ENCODE measurements at places on chromosomes 7 and 10.

DNA sequence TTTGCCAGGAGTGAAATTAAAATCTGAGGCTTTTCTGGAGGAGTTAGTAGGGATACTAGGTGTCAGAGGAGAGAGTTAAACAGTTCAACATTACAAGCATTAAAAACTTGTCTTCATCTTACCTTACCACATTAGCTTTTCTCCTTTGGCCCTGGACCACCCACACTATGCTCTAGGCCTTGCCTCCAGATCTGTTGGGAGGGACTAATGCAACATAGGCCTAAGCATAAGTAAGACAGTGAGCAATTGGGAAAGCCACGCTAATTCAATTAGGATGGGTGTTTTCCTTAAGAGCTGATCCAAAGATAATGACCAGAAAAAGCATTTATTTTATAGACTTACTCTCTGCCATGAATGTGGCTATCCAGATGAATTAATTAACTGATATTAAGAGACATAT lies 158.9 kb downstream of the ELMO1 start:
- no peak for DNase-seq

DNA sequence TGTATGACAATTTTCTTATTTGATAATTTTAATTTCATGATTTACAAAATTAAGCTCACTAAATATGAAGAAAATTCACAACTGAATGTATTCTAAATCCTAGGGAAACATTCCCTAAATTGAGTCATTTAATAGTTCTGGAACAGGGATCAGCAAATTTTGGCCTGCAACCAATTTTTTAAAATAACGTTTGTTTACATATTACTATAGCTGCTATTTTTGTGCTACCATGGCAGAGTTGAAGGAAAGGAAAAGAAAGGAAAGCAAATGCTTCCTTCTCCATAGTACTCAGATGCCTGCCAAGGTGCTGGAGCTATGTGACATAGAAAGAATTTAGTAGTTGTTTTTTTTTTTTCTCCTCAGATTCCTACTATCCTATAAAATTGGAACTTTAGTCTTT lies 1307.7 kb upstream of the LRRTM3 start:
- no peak for DNase-seq

- DNase-seq = no peak
These were observed 21.0 kb upstream of the LRRC17 start for GRCh38 chr7:102891693-102892261.

DNA sequence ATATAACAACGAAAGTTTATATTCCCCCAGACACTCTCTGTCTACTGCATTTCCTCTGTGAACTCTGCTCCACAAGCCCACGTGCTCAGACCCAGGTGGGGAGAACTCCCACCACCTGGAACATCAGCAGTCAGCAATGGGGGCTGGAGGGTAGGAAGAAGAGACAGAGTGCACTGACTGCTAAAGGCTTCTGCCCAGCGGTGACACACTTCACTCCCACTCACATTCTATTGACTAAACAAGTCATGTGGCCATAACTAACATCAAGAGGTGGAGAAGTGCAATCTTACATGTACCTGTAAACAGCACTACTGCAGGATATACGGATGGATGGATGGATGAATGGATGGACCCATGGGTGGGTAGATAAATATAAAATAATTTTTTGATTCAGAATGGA lies 122.2 kb downstream of the MPP7 start:
- no peak for DNase-seq

DNA sequence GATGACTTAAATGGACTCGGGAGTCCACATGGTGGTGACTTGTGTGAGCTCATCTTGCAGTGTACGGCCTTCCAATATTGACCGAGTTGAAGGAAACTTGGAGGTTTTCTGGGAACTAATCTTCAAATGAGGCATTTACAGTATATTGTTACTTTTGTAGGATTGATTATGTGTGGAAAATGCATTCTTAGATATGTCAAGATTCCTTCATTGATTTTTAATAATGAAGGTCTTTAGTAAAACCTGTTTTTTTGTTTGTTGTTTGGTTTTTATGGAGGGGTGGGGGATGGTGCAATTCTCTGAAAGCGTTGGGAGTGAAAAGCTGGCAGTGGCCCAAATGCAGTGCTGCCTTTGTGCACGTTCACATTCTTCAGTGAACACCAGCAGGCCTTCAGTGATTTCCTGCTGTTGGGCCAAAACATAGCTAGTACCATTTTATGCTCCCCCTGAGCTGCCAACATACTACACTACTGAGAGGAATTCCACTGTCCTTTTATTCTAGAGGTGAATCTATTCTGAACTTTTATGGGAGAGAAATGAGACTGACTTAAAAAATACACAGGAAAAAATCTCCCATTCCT lies 50.4 kb downstream of the CCNY start:
- DNase-seq = no peak

DNA sequence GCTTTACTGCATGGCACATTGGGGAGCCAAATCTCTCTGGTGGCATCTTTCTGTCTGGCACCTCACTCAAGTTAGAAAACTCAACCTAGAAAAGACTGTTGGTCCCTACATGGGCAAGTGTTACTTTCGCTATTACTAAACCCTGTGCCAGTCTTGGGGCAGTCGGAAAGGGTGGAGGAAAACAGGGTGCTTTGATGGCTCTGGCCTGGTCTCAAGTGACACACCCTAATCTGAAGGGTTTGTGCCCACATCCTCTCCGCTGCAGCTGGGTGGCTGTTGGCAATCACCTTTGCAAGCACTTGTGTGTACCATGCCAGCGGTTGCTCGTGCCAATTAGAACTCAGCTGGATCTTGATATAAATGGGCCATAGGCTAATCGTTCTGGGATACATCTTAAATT lies 159.8 kb upstream of the ITGB1 start:
- no peak for DNase-seq

GRCh38 chr7:90594751-90595317 lies 1.3 kb upstream of the CDK14 start:
- DNase-seq = no peak

DNA sequence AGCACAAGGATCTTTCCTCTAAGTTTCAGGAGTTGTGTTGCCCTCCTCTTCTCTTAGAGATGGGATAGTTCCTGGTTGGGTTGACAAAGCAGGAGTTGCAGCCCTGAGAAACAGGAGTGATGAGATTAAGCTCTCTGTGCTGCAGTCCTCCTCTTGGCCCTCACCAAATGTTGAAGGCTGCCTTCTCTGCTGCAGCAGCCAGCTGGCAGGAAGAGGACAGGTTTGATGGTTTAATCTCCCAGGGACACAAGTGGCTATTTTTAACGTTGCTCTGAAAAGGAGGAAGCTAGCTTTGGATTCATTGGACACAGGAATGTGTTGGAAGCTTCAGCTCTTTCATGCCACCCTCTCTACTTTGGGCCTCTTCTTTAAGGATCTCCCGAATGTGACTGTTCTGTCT lies 9.4 kb downstream of the STRIP2 start:
- DNase-seq = no peak

- DNase-seq = no peak
These were observed 135.4 kb upstream of the SEMA3D start for GRCh38 chr7:85322252-85322651.

DNA sequence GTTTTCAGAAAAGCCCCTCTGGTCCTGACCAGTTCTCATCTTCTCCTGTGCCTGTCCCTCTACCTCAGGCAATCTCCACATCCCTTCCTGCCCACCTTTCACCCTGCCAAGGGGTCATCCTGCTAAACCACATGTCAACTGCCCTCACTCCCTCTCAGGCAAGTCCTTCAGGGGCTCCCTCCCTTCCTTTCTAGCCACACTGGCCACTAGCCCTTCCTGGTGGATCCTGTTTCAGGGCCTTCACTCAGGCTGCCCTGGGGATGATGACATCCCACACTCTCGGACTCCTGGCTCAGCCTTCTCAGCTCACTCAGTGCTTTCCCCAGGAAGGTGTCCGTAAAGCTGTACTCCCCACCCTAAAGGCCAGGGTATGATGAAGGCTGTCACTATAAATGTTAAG lies 13.4 kb downstream of the STEAP1B start:
- no peak for DNase-seq

DNA sequence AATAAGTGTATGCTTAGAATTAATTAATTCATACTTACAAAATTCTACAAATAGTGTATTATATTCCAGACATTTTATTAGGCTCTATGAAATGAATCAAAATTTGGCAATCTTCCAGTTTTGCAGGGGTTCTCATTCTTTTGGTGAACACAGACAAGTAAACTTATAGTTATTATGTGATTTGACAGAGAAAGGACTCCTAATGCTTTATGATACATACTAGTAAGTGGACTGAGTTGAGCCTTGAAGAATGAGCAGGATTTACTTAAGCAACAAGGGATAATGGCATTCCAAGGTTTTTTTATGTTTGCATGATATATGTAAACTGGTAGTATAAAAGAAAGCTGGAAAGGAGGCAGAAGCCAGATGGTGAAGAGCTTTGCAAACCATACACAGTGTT lies 145.7 kb upstream of the FERD3L start:
- DNase-seq = no peak

- no peak for DNase-seq
These were observed 8.8 kb downstream of the CCSER2 start for GRCh38 chr10:84337199-84337598.

GRCh38 chr7:116544487-116544886 lies 19.7 kb downstream of the CAV1 start:
- DNase-seq = no peak

DNA sequence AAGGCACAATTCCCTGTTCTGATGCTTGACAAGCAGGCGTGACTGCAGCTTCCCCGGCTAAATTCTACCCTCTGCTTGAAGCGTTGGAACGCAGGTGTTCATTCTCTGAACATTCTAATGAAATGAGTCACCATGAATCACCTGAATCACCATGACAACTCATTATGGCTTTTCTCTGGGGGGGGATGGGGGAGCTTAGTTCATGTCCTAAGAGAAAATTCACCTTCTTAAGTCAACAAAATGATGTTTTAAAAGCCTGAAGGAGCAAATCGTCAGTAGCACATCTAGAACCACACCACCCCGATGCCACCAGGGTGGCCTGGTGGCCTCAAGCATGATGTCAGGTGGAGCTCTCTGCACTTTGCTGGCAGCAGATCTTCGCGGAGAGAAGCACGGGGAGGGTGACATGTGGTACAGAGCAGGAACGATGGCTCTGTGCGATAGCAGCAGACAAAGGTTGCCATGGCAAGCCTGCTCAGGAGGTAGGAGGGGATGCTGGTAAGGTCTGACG lies 33.7 kb downstream of the DDC start:
- DNase-seq = no peak

DNA sequence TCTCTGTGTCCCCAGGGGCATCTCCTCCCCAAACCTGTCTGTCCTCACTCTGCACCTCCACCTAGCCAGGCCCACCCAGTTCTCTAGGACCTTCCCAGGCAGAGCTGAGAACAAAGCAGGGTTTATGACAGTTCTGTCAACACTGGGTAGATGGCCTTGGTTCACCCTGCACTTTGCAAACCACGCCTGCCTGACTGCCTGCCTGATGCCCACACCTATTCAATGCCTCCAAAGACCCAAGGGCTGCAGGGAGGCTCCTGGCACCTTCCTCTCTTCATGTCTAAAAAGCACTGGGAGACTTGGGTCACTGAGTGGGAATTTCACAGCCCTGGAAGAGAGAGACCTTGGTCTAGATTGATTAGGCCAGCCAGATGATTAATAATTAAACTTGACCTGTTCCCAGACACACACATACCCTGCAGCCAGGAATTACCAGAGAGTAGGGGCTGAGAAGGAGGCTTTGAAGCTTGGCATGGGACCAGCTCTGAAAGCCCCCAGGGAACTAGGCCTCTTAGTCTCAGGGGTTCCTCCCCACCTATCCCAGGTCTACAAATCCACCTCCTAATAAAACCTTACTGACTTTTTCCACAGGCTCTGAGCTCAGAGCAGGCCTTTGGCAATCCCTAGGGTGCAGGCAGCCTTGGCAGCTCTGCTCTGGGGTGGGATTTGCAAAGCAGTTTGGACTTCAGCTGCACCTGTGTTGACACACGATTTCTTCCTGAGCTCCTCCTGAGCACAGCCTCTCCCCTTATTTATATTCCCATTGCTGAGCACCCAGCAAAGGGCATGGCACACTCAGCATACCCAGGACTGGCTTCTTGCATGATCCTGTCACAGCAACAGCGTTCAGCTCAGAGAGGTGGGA lies 25.7 kb upstream of the PDCD4 start:
- no peak for DNase-seq

- DNase-seq = no peak
These were observed 31.8 kb upstream of the SRGN start for GRCh38 chr10:69056129-69056528.

DNA sequence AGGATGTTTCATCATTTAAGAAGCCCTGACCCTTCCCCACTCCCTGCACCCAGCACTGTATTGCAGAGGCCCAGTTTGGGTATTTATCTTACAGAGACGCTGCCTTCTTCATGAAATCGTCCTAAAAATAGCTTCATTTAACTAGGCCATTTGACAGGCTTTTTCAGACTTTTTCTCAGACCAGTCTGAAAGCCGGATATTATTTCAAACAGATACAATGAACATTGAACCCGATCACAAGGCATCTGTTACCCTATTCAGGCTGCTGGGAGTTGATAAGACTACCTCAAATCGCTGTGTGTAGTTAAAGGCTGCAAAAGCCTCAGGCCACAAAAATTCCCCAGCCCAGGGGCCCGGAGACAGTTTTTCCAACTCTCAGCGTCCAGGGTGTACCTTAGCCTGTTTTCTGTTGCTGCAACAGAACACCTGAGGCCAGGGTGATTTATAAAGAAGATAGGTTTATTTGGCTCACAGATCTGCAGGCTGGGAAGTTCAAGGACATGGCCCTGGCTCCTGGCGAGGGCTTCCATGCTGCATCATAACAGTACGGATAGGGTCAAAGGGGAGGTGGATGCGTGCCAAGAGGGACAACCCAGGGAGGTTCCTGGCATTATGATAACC lies 130.7 kb upstream of the SH2B2 start:
- DNase-seq = no peak

GRCh38 chr7:39745320-39745719 lies 121.9 kb downstream of the RALA start:
- no peak for DNase-seq

GRCh38 chr10:128609460-128609859 lies 483.2 kb upstream of the MKI67 start:
- no peak for DNase-seq

DNA sequence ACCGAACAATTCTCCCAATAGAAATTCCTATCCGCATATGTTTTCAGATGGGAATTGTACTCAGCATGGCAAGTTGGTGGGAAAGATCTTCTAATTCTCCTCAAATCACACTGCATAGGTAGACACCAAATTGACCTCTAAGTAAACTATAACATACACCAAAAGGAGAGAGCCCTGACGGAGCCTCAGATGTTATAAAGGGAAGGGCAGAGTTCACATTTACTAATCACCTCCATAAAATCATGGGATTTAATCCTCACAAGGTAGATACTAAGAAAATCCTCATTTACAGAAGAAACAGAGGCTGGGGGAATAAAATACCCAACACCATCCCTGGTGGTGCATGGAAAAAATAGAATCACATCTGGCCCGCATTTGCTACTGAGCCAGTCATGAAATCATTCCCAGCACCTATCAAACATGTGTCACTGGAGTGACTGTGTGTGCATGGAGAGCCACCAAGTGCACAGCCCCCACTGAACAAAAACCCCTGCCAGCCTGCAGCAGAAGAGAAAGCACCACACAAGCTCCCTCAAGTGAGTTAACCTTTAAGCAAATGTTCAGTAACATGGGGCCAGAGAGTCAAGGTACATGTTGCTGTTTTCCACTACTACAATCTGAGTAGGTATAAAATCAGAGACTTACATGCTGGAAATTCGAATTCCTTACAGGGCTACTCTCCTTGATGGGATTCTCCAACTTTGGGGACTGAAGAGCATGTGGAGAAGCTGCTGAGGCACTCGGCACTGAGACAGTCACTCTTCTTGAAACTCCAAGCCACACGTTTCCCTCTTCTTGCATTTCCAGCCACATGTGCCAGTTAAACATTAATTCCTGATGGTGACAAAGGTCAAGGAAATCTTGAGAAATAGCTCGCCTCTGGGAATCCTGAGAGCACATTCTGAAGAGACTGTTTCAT lies at the start of gene DDC:
Gene DDC, minus strand, starts transcription at position 766 of the 919 bp plus-strand sequence. CDS start 21,320 bp downstream, outside the sequence.
- DNase-seq = no peak

Data from activated T-helper 9 cell treated with anti-CD3 and anti-CD28 coated beads, Interleukin-2, amount 50 U/mL, for 16 hours (primary cell).